ENCODE measurements at places on chromosomes 7 and 10.

DNA sequence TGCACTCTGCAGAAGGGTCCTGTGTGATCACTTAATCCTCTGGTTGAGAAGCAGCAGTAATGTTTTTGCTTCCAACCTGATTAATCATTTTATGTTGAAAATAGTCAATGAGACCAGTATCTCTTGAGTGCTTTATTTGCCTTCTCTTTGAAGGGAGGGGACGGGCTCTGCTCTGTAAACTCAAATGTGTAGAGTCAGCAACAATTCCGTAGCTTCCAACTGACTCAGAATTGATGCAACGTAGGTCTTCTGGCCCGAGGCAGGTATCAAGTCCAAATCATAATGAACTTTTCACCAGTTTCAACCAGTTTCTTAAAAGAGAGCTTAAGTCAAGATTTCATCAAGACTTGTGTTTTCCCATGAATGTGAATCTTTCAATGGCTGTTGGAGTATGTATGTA lies 26.3 kb downstream of the GUSB start:
- no peak for DNase-seq

DNA sequence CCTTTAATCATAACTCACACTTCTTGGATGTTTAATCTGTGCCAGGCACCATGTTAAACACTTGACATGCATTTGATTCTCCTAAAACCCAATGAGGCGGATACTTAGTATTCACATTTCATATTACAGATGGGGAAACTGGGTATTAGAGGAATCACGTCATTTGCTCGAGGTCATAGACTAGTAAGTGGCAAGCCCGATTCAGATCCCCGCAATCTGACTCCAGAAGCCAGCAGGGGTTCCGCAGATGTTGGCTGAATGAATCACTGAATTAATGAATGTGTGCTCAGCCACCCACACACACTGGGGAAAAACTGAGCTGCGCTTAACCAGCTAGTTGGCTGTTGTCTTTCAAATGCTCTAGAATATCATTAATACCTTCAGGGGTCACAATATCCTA lies 22.5 kb upstream of the ENO4 start:
- DNase-seq = no peak

DNA sequence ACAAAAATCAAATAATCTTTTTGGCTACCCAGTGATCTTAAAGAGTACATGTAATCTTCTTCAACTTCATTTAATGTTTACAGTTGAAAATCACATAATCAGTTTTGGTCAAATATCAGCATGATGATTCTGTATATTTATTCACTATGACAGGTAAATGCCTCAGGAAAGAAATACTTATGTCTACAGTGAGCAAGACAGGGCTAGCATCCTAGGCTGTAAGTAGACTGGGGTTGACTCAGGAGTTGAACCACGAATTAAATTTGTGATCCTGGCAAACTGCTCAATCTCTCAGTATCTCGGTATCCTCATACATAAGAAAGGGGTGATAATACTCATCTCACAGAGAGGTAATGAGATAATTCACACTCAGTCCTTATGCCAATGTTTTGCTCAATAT lies 71.8 kb downstream of the SEMA3D start:
- DNase-seq = no peak

DNA sequence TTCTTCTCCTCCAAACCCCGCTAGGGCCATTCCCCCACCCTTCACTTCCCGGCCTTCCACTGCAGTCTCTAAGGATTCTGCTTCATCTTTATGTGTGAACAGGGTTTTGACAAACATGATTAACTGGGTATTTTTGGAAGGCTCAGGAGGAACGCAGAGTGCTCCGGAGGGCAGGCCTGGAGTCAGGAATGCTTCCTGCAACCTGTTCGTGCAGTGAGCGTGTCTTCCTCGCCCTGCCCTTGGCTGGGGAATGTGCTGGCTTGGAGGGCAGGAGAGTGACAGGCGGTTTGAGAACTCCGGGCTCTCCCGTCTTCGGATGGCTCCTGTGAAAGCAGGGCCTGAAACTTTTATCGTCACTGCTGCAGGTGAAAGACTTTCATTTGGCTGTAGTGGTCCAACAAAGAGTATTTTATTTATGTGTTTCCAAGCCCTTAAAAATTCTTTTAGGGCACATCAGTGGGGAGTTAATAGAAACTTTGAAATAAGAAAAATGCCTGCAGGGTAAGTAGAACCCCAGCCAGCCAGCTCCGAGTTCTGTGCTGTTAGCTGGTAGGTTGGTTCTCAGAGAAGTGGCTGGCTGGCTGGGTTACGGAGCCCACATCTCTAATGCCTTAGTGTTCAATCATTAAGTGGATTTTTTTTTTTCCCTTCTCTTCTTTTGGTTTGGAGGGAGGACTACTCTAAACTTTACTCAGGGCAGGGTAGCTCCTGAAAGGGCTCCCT lies 51.0 kb downstream of the TCF7L2 start:
- DNase-seq = no peak

GRCh38 chr7:158973941-158974785 lies 117.8 kb downstream of the DYNC2I1 start:
- no peak for DNase-seq

- DNase-seq = no peak
Measured at GRCh38 chr7:130937016-130937415, 203.0 kb upstream of the KLF14 start.

DNA sequence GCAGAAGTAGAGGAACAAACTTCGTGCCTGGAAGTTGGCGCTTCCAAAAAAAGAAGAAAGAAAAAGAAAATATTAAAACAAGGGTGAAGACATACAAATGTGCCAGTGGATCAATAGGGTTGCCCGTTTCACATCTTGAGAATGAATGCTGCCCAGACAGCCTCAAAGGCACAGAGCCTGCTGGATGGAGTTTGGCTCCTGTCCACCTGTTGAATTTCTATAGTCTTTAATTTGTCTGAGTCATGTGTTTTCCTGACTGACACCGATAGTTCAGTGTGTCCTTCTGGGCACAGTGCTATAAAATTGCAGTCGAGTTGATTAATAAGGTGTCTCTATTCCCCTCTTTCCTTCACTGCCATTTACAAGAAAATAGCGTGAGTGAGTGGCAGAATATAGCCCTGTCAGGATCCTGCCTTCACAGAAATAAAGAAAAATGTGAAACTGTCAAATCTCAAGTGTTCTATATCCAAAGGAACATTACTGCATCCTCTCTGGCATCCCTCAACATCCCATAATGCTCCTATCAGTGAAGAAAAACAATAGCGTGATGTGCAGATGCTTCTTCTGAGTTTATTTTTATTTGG lies 471.3 kb upstream of the AUTS2 start:
- no peak for DNase-seq

- no peak for DNase-seq
Measured at GRCh38 chr7:116492654-116493109, 6.9 kb upstream of the CAV2 start.

- DNase-seq = no peak
Measured at GRCh38 chr10:50417486-50417885, 166.2 kb upstream of the ASAH2 start.

DNA sequence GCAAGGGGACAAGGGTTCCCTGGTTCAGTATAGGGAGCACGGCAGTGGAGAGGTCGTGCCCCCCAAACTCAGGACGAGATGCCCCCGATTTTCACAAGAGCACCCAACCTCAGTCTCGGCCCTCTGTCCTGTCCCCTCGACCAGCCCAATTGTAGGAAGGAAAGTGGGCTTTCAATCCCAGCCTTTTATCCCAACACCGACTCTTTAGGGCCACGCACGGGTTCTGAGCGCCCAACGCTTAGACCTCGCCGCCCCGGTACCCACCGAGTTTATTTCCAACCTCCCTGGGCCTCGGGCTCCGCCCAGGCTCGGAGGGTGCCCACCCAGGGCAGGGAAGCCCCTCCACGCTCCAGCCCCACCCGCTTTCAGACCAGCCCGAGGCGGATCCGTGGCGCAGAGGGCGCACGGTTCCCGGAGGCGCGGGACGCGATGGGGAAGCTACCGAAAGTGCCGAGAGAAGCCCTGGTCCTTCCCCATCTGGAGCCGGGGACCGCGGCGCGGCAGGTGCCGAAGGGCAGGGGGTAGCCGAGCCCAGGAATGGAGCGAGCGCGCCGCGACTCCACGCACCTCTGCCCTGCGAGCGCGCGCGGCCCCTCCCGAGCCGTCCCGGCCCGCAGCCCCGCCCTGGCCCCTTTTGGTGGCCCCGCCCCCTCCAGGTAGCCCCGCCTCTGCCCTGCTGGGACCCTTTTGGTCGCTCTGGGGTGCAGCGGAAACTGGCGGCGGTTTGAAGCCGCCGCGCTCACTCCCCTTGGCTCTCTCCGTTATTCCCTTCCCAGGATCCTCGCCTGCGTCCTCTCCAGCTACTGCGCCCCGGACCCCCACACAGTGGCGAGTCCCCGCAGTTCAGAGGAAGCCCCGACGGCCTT lies 20.4 kb downstream of the GRID2IP start:
- peak; percentile 55 for DNase-seq

- no peak for DNase-seq
Measured at GRCh38 chr7:43461349-43462024, 121.4 kb upstream of the STK17A start.

DNA sequence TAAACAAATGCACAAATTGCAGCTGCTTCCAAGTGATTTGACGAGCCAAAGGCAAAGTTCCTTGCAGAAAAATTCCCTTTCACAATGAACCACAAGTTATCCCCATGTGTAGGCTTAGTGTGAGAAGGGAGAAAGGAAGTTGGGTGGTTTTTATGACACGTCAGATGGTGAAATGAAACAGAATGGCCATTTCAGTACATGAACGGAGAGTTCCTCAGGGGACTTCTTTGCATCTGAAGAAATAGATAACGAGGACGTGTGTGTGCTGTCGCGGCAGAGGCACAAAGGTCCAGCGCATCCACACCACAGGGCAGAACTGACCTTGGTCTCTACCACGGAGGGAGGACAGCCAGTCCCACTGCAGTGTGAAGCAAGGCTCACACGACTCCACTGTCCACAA lies 135.9 kb downstream of the PAXIP1 start:
- DNase-seq = no peak

DNA sequence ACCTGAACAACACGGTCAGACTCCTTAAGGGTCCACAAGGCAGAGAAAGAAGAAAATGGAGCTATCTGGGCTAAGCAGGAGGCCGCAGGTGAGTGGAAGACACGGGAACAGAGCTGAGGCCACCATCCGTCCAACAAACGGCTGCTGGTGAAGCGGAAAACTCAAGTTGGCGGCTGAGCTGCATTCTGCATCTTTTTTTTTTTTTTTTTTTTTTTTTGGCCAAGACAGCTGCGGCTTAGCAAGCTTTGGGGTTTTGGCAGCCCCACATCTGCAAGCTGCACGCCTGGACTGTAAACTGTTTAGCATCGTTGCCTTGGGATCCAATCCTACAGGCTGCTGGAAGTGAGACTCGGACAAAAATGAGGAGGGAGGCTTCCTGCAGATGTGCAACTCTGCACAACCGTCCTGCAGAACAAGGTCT lies 37.4 kb downstream of the RGS10 start:
- no peak for DNase-seq

All from activated CD4-positive, alpha-beta T cell treated with anti-CD3 and anti-CD28 coated beads for 48 hours (primary cell).